ENCODE measurements at places on chromosomes 12 and 14.

- DNase-seq, result no peak
Observed at GRCh38 chr12:58104351-58104755, 163.0 kb downstream of the ATP23 start.

DNA sequence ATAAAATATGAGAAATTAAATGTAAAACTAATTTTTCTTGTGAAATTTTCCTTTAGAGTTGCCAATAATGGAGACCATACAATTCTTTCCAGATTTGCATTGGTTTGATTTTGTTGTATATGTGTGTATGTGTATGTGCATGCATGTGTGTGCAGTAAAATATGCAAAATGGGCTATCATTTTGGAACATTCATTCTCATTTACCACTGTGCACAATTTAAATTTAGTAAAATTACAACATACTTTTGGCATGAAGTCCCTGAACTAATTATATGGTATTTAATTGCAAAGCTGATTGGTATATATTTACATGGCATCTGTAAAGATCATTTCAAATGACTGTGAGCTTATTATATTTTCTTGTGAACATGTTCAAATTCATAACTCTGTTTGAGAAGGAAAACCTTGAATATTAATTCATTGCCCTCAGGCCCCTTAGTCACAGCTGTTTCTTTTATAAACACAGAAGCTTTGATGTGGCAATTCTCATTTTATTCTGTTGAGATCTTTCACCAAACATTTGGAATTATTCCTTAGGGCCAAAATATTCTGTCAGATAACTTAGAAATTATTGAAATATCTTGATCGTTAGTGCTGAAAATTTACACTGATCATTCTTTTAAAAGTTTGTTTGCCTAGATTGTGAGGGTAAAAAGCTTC, 17.6 kb downstream of the KERA start:
- DNase-seq, result peak; percentile 16

- DNase-seq, result no peak
Observed at GRCh38 chr14:77378701-77379100, 1.5 kb downstream of the SAMD15 start.

DNA sequence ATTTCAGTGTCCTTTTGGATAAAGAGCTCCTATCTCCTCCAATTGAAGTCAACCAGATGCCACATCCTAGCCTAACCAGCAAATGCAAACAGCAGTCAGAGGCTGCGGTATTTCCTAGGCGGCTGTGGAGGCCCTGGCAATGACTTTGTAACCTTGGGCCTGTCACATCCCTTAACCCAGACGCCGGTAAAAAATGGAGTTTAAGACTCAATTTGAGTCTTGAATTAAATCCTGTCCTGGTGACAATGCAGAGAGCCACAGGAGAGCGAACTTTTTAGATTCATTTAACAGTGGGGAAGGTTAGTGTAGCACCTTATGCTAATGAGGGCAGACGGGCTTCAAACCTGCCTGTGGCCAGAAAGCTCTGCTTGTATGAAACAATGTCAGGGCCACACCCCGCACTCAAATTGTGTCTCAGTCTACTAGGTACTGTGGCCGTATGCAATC, 1.3 kb downstream of the C12orf75 start:
- DNase-seq, result peak; percentile 52

- DNase-seq, result peak; percentile 31
Observed at GRCh38 chr12:103387385-103387784, 108.4 kb downstream of the C12orf42 start.

GRCh38 chr14:42633504-42634095, 1026.9 kb downstream of the LRFN5 start:
- no peak for DNase-seq
